ENCODE measurements at places on chromosomes 1 and 21. TPM values are rescaled to one million over a fixed set of nuclear protein-coding genes. Genes with fewer than 3 reads are reported as not detected.

Gene LCE1E
- total RNA-seq, result not detected

Gene S100A13
- 138 TPM for total RNA-seq

Gene SELENON
- total RNA-seq, result 38.4 TPM

Gene TMEM82
- not detected for total RNA-seq

Gene RXRG
- total RNA-seq, result 3.3 TPM

Gene GPR52
- total RNA-seq, result 5.0 TPM

Gene CELF3
- not detected for total RNA-seq

Gene CNKSR1
- total RNA-seq, result 4.0 TPM

Gene CDC14A
- total RNA-seq, result 40.6 TPM

Gene PDE9A
- 26.7 TPM for total RNA-seq

Gene TGFB2
- 7.9 TPM for total RNA-seq

Gene SPRR1B
- total RNA-seq, result not detected

Gene RXFP4
- total RNA-seq, result not detected

Gene ERRFI1
- 152 TPM for total RNA-seq

Gene PTGER3
- total RNA-seq, result 17.0 TPM

Gene MYBPHL
- not detected for total RNA-seq

Gene LCE2A
- not detected for total RNA-seq

Gene GDAP2
- 24.3 TPM for total RNA-seq

Gene MAP3K21
- 1.8 TPM for total RNA-seq

Gene FCRL5
- total RNA-seq, result not detected

Gene ZBTB48
- 31.8 TPM for total RNA-seq

Gene RNF19B
- total RNA-seq, result 13.9 TPM

Gene RNF186
- not detected for total RNA-seq

Gene KIF14
- total RNA-seq, result 0.20 TPM

Gene PDC
- not detected for total RNA-seq

Gene MMP23B
- total RNA-seq, result 1.2 TPM

Gene GLMN
- 5.2 TPM for total RNA-seq

Gene S100A16
- 101 TPM for total RNA-seq

Gene RIIAD1
- not detected for total RNA-seq

Gene OLFM3
- not detected for total RNA-seq
